NCI-H526 (cell line): ENCODE measurements at places on chromosomes 3 and 15.

DNA sequence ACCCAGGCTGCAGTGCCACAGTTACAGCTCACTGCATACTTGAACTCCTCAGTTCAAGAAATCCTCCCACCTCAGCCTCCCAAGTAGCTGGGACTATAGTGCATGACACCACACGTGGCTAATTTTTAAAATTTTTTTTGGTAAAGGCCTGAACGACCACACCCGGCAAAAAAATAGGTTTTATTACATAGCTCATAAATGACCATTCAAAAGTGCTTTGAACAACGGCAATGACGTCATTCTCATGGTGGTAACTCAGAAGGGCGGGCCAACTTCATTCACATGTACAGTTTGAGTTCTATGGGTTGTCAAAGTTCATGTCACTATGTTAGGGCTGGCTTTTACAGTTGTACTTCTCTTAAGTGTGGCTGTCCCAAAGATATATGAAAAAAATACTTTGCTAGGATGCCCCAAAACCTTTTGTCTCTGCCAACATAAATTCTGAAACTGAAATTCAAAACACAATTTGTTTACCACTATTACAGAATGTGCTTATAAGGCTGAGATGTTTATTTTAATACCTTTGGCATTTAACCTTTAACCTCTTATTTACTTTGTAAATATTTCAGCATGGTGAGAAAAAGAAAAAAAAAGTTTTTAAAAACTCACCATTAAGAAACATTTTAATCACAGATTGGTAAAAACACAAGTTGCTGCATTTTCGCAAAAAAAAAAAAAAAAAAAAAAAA lies 6.2 kb downstream of the MYO1E start:
- DNase-seq, result no peak

DNA sequence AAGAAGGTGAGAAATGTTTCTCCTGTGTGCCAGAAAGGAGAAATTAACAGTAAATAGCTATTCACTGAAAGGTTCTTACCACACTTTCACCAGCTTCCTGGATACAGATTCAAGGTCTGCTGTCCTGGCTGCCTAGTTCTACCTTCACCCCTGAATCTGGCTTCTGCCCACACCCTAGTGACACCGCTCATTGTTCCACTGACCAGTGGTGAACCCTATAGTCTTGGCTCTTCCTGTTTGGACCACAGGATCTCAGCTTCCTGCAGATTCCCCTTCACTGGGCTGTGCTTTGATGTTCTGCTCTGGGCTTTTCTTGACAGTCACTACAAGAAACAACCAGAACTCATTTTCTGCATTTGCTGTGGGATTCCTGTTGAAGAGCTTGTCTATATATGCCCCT lies 250.0 kb downstream of the XXYLT1 start:
- no peak for DNase-seq

GRCh38 chr3:180570238-180570637 lies 31.7 kb upstream of the TTC14 start:
- DNase-seq, result no peak

DNA sequence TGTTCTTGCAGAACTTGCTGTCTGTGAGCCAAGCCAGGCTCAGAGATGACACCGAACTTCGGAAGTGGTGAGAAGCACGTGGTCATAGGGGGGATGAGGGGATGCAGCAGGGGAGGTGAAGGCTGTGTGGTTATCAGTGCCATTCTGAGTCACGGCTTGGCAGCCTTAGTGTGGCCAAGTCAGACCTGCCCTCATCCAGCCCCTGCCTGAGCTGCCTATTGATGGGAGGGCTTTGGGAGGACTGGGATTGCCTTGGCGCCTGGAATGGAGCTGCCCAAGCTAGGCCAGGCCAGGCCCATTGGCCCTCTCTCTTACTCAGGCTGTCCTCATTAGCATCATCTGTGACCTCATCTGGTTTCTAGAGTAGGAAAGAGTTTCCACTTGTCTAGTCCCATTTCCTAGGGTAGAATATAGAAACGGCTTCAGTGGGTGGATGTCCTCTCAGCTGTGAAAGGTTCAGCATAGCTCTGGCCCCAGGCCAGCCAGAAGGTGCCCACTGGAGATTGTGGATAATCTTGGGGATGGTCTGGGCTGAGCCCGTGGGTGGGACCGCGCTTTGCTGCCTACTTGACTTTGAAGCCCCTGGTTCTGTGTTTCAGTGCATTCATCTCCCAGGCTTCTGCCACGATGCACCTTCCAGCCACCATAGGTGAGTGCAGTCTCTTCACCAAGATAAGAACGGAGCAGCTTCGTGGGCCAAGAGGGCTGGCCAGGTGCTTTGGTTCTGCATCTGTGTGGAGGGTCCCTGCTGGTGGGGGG lies 7.2 kb downstream of the FAH start:
- no peak for DNase-seq

- DNase-seq, result peak; percentile 76
Measured at GRCh38 chr15:57273402-57273801, 102.9 kb upstream of the CGNL1 start.

DNA sequence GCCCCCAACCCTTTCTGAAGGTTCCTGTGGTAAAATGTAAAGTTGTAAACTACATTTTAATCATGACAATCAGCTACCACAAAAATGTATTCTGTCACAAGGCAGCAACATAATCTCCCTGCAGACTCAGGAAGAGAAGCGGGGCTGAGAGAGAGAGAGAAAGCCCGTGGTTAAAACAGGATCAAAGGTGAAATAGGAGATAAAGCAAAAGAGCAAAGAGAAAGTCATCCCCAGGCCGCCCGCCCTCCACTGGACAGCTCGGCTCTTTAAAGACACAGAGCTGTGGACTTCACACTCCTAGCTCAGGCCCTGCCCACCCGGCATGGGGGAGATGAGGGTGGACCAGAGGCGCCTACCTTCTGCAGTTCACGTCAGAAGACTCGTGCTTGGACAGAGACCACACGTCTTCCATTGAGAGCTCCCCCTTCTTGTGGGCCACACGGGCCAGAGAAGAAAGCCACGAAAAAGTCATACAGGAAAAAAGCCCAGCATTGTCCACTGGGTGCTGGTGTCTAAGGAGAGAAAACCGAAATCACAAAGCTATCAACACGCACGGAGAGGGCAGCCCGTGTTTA lies 29.4 kb downstream of the ABCC5 start:
- DNase-seq, result no peak

DNA sequence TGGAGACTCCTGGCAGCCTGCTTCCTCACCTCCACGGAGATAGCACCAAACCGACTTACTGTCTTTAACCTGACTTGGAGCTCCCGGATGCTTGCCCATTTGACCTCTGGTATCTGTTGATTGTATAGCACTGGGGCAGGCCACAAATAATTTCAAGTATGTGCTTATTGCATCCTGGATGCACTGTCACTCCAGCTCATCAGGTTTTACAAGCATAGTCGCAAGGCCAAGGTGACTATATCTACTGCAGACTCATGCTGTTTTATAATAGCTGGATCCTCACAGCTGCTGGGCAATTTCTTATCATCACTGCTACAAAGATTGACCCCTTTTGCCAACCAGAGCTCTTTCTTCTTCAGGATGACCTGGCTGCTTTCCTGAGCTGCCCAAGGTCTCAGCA lies 45.6 kb downstream of the PEX5L start:
- DNase-seq, result no peak

DNA sequence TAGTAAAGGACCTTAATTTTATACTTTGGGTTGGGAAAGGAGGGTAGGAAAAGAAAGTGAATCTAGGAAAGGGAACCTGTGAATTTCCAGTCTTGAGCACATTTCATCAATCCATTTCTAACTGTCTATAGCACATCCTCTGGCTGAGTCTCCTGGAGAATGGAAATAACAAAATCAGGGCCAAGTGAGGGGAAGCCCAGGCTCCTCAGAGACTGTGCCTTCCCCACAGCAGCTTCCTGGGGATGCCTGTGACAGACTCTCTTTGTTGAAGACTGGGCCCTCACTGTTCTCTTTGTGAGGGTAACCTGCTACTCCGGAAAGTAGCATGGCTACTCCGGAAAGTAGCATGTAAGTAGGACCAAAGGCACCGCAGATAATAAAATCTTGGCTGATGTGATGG lies 22.6 kb upstream of the CSPG5 start:
- no peak for DNase-seq

GRCh38 chr3:128313935-128314334 lies 152.8 kb downstream of the DNAJB8 start:
- no peak for DNase-seq
